ENCODE measurements at places on chromosomes 12 and 14. TPM values are rescaled to one million over a fixed set of nuclear protein-coding genes. Genes with fewer than 3 reads are reported as not detected.

Gene CPNE8
- 18.7 TPM for total RNA-seq

Gene TMEM117
- total RNA-seq = 7.8 TPM

Gene NPFF
- total RNA-seq = not detected

Gene PPP1CC
- total RNA-seq = 115 TPM

Gene C12orf50
- not detected for total RNA-seq

Gene SRRM4
- not detected for total RNA-seq

Gene GPR132
- total RNA-seq = not detected

Gene GLIPR1L1
- not detected for total RNA-seq

Gene CELA1
- total RNA-seq = not detected

Gene AHNAK2
- total RNA-seq = 164 TPM

Gene STX2
- 45.7 TPM for total RNA-seq

Gene CD69
- not detected for total RNA-seq

Gene PLEKHG7
- total RNA-seq = not detected

Gene KRT80
- under 0.01 TPM for total RNA-seq

Gene VCPKMT
- total RNA-seq = 4.9 TPM

Gene SLC25A29
- total RNA-seq = 8.8 TPM

Gene GALC
- total RNA-seq = 15.4 TPM

Gene KLRK1
- total RNA-seq = not detected

Gene GPHB5
- total RNA-seq = not detected

Gene RNF212B
- total RNA-seq = not detected

Gene PLCZ1
- not detected for total RNA-seq

Gene KRT74
- not detected for total RNA-seq

Gene PXMP2
- 11.1 TPM for total RNA-seq

Gene SERPINA9
- not detected for total RNA-seq

Gene AMN
- total RNA-seq = under 0.01 TPM

Gene EP400
- total RNA-seq = 15.2 TPM

Gene ENDOU
- total RNA-seq = 0.37 TPM

Gene SLC2A3
- 99.6 TPM for total RNA-seq

Gene TMPRSS12
- total RNA-seq = not detected

Gene KRT85
- not detected for total RNA-seq
